Hematopoietic multipotent progenitor cell treated with erythropoietin and hydrocortisone succinate and interleukin-3 and kit ligand, for 4 days (in vitro differentiated cells): ENCODE measurements at places on chromosomes 12 and 14.

DNA sequence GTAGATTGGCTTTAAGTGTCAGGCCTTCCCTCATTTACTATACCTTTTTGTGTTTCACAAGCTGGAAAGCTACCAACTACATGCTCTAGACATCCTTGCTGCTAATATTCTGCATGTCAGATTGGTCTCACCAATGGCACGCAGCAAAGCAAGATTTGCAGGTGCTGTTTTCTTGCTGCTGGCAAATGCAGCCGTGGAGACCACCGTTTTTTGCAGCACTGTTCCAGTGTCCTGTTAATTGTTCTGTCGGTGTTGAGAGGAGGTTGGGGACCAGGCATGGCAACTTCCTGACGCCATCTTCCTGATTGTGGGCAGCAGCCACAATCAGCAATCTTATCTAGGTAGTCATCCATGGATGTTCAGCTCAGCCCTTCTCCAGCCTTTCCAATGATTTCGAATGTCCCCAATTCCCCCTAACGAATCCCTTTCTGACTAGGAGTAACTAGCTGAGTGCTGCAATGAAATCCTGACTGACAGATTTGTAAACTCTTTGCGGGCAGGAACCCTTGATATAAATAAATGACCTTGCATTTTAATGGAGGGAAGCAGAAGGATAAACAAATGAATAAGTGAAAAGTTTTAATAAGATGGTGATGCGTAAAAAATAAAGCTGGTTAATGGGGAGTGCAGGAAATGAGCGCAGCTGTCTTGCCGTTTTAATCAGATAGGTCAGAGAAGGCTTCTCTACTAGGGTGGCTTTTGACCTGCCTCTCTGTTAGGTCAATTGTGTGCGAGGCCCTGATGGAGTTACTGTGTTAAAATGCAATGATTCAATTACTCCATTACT is 574 bp upstream of the CRADD start:
- DNase-seq = no peak

GRCh38 chr12:132172619-132173018 is 28.4 kb downstream of the NOC4L start:
- no peak for DNase-seq

GRCh38 chr12:3647504-3647903 is 105.4 kb downstream of the CRACR2A start:
- no peak for DNase-seq

DNA sequence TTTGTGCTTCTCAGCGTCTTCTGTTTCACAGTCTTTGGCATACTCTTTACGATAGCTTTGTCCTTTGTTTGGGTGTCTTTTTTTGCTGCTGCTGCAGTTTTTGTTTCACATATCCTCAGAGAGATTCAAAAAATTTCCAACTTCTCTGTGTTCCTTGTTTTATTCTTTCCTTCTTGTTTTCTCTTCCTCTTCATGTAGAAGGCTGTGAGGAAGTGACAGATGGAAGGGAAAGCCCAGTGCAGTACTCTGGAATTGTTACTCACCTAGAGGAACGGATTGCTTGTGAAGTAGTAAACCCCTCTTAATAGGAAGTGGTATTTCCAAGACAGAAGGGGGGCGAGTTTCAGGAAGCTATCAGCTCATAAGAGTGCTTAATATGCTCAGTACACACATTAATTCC is 1.7 kb downstream of the CREBL2 start:
- DNase-seq = peak; percentile 49

- DNase-seq = peak; percentile 64
Measured at GRCh38 chr14:54893151-54893760, 9.4 kb downstream of the GCH1 start.

GRCh38 chr12:3493043-3493858 is 2.2 kb downstream of the PRMT8 start:
- DNase-seq = no peak

DNA sequence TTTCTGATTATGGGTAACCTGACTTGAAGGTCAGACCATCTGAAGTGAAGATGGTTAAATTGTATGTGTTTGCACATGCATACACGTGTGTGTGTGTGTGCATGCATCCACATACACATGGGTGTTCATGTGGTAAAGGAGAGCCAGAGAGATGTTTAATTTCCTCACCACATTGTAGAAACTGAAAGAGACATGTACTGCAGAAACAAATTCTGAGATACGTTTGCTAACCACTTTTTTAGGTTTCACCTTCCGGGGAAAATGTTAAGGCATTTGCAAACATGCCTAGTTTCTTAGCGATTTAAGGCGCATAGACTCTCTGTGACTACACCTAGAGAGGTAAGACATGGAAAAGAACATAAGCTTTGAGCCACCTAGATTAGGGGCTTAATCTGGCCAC is 362.9 kb downstream of the RAD51B start:
- no peak for DNase-seq

DNA sequence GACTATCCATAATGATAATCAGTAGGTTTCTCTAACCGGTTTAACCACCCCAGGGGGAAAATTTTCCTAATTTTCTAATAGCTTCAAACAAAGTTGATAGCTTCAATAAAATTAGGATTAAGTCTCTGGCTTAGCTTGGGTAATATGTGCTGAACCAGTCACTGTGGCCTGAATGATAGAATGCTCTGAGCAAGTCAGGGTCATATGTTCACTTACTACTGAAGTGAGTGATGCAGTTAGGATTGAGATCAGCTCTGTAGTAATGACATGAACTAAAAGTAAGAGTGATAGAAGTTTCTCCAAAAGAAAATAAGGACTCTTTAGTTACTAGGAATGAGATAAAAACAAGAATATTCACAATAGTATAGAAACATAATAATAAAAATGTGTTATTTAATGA is 32.6 kb downstream of the ETNK1 start:
- no peak for DNase-seq

- DNase-seq = no peak
Measured at GRCh38 chr12:132385923-132386751, 56.7 kb upstream of the GALNT9 start.

GRCh38 chr12:105721051-105721825 is 390.7 kb downstream of the C12orf75 start:
- DNase-seq = no peak

- no peak for DNase-seq
Measured at GRCh38 chr14:58705066-58705465, 67.3 kb downstream of the DACT1 start.

DNA sequence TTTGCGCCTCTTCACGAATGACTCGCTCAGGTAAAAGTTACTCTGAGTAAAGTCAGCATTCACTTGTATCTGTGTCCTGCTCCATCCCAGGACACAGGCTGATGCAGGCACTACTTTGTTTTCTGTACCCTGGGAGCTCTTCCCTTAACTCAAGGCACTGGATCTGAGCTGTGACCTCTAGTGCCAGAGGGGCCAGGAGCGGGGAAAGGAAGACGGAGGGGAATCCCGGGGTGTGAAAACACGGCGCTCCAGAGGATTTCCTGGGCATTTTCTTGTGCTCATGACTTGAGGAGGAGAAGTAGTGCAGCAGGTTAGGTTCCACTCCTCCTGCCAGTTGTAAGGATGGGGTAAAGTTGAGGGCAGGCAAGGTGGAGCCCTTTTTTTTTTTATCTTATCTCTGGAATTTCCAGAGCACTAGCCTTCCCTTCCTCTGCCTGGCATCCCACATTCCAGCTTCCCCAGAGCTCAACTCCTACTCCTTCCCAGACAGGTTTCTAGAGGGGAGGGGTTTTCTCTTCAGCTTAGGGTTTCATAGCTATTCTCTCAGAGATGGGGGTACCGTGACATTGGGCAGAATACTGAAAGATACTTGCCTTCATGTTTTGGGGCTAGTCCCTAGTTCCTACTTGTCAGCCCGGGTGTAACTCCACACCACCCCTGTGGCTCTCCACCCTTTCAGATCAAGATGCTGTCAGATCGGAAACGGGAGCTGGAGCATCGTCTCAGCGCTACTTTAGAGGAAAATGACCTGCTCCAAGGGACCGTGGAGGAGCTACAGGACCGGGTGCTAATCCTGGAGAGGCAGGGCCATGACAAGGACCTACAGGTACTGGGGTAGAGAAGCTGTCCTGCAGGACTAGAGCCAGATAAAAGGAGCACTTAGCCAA is 52.3 kb downstream of the RAB35 start:
- no peak for DNase-seq

DNA sequence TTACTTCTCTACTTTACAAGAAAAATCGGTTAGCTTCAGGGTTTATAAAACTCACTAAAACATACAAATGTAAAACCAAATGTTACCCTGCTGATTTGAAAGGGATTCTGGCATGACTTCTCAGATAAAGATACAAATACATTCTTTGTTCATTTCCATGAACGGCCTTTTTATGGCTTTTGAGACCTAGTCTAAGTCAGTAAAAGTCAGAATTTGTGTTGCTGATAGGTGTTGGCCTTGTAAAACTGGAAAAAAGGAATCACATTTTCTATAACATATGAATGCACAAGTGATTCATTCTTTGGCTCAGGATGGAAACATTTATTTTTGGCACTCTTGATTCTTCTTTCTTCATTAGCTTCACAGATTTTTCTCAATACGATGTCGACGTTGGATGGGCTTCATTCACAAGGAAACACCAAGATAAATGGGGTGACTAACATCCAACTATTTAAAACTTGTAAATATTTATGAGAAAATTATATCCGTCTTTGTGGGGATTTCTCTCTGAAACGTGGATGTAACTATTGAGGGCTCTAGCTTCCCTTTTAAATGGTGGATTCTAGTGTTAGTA is 27.0 kb upstream of the CPM start:
- DNase-seq = no peak

- DNase-seq = no peak
Measured at GRCh38 chr14:68891851-68892660, 87.0 kb downstream of the ACTN1 start.

GRCh38 chr12:82858534-82858917 is 171.8 kb downstream of the TMTC2 start:
- DNase-seq = no peak

DNA sequence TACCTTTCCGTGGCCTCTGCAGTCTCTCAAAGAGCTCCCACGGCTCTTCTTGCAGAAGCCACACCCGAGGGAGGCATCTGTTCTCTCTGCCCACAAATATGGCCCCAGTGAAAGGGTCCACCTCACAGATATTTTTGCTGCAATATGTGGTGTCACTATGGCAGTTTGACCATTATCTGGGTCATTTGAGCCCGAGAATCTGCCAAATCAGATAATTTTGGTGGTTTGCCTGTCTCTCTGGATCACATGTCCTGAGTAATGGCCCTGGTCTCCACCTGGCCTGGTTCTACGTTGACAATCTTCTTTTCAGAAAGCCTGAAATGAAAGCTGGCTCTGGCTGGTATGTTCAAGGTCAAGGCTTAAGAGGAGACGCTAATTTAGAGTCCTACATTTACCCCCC is 5.7 kb upstream of the WSCD2 start:
- peak; percentile 79 for DNase-seq

GRCh38 chr12:131948166-131948712 is 1.5 kb upstream of the EP400 start:
- DNase-seq = no peak

GRCh38 chr14:100262545-100262944 is 23.6 kb downstream of the YY1 start:
- DNase-seq = no peak

- peak; percentile 52 for DNase-seq
Measured at GRCh38 chr14:35689000-35689460, 120.1 kb downstream of the RALGAPA1 start.

DNA sequence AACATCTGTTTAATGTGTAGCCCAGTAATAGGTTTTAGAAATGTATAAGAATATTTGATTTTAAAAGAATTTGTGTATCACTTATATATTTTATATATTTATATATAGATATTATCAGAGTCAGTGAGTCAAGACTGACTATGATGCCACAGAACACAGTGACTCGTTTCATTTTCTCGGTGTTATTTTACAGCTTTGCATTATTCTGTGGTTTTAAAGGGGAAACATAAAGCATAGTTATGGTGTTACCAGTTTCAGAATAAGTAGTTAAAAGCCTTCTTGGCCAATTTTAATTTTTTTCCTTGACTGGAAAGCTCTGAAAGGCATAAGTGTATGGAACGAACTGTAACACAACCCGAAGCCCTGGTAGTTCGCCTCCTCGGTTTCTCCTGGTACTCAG is 91.0 kb downstream of the GRIP1 start:
- no peak for DNase-seq

DNA sequence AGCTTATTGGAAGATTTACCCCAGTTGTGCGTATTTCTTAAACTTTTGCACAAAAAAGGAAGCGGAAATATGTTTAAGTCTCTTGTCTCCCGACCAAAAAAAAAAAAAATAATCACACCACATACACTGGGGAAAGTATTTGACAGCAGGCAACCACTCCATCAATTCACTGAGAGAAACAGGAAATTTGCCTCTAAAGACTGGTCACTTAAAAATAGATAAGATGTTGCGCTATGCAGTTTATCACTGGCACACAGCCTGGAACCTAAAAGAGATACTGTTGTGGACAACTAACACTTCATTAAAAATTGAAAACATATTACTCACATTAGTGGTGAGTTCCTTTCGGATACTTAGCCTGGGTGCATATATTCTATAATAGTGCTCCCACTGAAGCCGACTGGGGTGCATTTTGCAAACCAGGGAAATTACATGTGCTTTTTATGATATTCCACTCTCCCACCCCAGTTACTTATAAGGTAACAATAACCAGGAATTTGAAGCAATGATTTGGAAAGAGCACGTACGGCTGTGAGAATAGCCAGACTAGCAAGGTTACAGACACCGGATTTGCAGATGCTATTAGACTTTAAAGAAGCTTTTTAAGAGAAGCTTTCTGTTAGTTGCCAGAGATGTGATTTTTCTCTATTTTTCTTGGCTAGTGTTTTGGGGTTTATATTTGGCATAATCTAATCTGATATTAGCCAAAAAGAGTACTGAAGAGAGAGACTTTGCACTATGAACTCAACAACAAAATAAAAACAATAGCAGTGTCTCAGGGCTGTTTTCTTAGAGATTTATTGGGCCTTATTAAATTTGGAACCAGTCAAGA is 311.5 kb downstream of the NOVA1 start:
- peak; percentile 85 for DNase-seq
